ENCODE measurements at places on chromosomes 7 and 10. TPM values are rescaled to one million over a fixed set of nuclear protein-coding genes. Genes with fewer than 3 reads are reported as not detected.

The ASIC3 gene
- total RNA-seq = 3.2 TPM

The HOXA6 gene
- total RNA-seq = not detected

The AKR1D1 gene
- not detected for total RNA-seq

The ARID5B gene
- total RNA-seq = 21.6 TPM
